ENCODE measurements at places on chromosomes 12 and 14.

- DNase-seq: peak; percentile 5
Measured at GRCh38 chr12:51238037-51238509, 553 bp upstream of the DAZAP2 start.

GRCh38 chr14:95774265-95775160 lies 60.6 kb upstream of the TCL1A start:
- DNase-seq: peak; percentile 11

GRCh38 chr14:68535404-68536017 lies 257.4 kb downstream of the ZFP36L1 start:
- peak; percentile 80 for DNase-seq

GRCh38 chr12:89960607-89961394 lies 252.2 kb upstream of the ATP2B1 start:
- no peak for DNase-seq

DNA sequence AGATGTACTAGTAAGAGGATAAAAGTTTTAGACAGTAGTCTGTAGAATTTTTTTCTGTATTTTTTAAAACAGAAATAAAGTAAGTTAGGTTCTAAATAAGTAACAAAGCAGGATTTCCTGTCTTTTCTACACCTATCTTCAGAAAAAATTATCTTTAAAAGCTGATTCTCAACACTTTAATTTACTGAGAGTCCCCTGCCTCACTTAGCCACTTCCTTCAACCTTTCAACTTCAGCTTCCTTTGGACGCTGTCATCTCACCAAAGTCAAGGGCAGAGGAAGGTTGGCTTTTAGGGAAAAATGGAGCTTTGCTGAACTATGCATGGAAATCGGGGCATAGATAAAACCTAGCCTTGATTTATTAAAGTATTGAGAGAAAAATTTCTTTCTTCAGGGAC lies 44.9 kb upstream of the CERS5 start:
- no peak for DNase-seq

GRCh38 chr12:7096979-7097378 lies 4.7 kb upstream of the C1R start:
- no peak for DNase-seq

DNA sequence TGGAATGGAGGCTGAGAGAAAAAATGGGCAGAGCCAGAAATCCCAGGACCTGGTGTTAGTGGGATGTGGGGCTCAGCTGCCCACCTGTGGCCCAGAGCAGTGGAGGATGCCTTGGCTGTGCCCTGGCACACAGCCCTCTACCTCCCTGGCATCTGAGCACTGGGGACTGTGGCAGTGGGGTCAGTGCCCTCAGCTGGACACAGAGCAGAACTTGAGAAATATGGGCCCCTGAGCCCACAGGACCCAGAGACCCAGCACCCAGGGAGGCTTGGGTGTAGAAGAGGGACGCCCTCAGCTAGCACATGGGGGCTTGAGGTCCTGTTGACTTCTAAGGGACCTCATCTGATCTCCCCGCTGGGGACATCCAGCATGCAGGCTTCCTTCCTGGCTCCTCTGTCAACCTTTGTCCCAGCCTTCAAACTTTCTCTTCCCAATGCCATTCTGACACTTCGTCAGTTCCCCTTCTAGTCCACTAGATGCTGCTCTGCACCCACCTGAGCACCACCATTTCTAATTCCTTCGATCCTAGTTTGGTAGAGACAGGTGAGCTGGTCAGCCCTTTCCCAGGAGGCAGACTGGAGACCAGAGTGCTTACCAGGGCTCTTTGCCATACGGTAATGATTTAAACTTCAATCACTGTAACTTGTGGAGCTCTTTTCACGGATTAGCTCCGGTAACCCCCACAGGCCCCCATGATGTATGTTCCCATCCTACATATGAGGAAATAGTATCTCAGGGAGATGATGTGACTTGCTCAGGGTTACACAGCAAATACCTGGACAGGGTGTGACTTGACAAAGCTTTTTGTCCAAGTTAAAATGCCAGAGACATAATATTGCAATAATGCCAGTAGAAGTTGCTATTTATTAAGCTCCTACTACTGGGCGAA lies 143.7 kb downstream of the ASCL4 start:
- peak; percentile 16 for DNase-seq

DNA sequence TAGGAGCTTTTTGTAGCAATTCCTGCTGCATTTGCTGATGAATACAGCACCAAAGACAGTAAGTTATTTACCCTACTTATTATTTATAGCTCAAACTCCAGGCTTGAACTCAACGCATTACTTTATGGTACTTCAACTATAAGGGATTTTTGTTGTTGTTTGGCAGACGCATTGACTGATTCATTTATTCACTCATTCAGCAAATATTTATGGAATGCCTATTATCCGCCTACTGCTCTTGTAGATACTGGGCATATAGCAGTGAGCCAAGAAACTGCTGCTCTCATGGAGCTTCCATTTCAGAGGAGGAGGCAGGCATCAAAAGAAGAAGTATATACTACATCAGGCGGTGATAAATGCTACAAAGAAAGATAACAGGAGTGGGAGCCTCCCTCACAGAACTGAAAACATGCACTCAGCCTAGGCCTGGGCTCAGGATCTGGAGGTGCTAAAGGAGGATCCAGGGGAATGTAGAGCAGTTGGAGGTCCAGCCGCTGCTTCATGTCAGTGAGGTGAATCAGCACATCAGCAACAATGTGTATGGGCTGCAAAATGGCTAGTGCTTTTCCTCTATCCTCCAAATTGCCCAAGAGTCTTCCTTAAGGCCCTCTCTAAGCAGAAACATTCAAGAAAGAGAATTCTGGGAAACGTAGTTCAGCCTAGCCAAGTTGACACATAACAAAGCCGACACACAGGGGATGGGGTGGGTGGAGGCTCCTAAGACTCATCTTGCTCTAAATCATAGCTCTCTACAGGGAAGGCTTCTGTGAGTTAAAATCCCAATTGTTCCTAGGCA lies 157.5 kb downstream of the NRXN3 start:
- DNase-seq: no peak

GRCh38 chr14:40354754-40355153 lies 922.5 kb upstream of the FBXO33 start:
- DNase-seq: no peak

DNA sequence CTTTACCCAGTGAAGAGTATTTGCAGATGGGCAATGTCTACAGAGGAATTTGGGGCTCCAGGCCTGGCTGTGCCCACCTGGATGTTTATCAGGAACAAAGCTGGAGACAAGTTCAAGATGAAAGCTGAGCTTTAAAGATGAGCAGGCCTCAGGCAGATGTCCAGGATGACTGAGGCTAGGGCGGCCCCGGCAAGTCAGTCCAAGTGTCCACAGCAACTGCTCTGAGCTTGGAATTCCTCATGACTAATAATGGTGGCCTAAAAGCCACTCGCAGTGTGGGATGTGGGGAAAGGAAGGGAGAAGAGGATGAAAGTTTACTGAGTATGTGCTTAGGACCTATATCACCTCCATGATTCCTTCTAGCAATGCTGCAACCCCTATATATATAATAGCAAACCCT lies 128.2 kb upstream of the NOS1 start:
- DNase-seq: no peak
